CD4-positive, alpha-beta T cell treated with Interleukin-17A for 1 hour (primary cell): ENCODE measurements at places on chromosomes 5 and 9.

GRCh38 chr5:79730564-79730963 is 40.9 kb downstream of the CMYA5 start:
- DNase-seq: no peak

- DNase-seq: no peak
These were observed 43.6 kb upstream of the NKX2-5 start for GRCh38 chr5:173278641-173279040.

GRCh38 chr5:122493091-122494021 is 181.3 kb downstream of the SNCAIP start:
- DNase-seq: no peak

DNA sequence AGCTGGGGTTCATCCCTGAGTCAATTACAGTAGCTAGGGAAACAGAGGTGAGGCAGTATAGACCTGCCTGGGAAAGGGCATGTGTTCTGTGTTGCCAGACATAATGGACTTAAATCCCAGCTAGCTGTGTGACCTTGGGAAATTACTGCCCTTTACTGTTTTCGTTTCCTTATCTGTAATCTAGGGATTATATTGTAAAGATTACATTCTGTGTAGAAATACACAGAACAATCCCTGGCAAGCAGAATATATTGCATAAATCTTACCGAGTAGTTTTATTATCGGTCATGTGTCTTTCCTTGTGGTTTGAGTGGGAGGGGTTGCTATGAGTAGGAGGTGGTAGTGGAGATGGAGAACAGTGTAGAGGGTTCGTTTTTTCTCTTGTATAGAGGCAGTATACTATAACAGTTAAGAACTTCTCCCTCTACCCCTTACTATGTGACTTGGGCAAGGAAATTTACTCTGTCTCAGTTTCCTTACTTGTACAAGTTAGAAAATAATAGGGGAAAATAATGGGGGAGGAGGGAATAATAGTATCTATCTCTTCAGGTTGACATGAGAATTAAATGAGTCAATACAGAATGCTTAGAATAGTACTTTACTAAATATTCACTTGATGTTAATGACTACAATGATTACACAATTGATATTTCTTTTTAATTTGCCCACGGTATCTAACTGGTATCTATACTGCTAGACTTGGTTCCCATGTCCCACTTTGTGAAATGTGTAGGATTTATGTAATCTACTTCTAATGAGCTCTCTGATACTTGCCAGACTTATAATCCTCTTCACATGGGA is 7.1 kb upstream of the DMXL1 start:
- no peak for DNase-seq

- DNase-seq: peak; percentile 66
These were observed 138.9 kb downstream of the GADD45G start for GRCh38 chr9:89743573-89744254.

GRCh38 chr5:61298580-61298979 is 33.5 kb upstream of the ZSWIM6 start:
- DNase-seq: no peak

DNA sequence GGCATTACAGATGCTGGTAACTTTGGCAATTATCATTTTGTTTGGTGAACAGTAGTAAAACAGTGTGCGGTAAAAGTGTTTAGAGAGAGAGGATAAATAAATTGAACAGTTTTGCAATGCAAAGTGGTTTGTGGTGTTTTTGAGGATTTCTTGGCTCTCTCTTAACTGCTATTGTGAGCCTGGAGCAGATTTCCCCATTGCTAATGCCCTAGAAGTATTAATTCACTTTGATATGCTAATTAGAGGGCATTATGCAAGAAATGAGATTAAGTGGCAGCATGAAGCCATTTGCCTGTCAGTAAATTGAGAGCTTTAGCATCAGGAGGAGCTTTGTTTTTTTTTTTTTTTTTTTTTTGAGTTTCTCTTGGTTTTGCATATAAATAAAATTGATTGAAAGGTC is 8.2 kb downstream of the PBX3 start:
- DNase-seq: no peak

GRCh38 chr9:113624721-113625120 is 161.2 kb downstream of the RGS3 start:
- DNase-seq: no peak

DNA sequence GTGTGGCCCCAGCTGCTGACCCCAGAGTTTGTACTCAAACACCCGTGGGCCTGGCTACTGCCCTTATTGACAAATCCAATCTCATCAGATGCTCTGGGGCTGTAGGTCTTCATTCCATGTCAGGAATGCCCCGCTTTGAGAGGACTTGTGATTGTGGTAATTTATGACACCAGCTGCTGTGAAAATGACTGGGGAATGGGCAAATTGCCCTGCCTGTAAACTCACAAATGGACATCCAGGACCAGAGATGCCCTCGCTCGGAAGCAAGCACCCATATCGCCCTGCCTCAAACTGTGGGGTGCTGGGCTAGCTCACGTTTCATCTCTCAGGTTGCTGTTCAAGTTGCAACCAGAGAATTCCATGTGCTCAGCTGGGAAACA is 225.9 kb upstream of the MAP3K1 start:
- DNase-seq: no peak

DNA sequence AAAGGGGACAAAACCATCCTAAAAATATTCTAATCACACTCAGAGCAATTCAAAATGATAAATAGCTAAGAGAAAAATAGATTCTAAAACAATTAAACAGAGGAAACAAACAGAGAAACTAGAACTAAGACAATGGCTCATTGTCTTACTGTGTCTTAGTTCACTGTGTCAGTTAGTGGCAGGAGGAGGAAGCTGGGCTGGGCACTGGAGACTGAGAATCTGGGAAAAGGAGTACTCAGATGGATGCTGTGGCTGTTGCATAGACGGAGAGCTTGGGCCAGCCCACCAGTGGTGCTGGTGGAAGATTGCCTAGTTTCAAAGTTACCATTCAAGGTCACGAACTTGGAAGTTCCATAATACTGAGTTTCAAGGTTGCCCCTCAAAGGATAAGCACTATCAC is 94.7 kb upstream of the IFNK start:
- no peak for DNase-seq

DNA sequence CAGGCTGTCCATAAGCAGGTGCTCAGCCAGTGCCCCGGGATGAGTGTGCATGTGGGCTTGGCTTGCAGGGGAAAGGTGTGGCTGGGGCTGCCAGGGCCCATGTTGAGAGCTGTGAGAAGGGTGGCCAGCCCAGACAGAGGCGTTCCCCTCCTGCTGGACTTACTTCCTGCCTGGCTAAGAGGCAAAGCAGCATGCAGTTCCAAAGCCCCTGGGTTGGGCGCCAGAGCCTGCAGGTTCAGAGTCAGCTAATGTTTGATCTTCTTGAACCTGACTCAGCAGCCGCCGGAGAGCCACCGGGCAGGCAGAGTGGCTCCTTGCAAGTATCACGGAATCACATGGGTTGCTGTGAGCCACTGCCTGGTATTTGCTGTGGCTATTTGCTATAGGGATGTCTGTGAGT is 168.4 kb upstream of the MAP1B start:
- no peak for DNase-seq

- DNase-seq: no peak
These were observed 409.5 kb downstream of the MAT2B start for GRCh38 chr5:163914910-163915309.

- DNase-seq: no peak
These were observed 215.6 kb downstream of the ARHGEF28 start for GRCh38 chr5:73841641-73842040.

DNA sequence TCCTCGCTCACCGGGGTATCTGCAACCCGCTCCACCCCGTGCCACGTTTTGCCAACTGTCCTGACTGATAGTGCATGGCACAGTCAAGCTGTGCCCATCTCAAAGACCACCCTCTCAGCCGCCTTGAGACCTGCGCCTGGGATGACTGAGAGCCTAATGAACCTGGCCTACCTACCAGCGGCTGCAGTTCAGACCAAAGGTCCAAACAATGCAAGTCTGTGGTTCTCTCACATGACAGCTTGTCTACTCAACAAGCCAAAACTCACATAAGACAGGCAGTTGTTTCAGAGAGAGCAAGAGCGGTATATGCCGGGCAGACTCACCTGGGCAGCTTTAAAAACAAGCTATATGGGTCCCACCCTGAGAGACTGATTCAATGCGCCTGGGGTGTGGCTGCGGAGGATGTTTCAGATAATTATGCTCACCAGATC is 70.5 kb downstream of the EPB41L4B start:
- no peak for DNase-seq

DNA sequence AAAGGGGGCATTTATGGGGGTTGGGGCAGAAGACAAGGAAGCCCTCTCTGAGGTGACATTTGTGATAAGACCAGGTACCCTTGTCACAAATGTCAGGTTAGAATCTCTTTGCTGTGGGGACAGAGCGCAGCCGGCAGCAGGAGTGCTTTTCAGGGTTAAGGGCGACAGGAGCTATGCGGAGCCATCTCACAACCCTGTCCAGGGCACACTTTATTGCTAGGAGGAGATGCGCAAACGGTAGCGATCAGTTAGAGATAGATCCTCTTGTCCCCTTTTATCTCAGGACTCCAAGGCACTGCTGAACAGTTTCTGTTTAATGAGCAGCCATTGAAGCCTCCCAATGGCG is 438 bp upstream of the LAMC3 start:
- no peak for DNase-seq

GRCh38 chr9:81118416-81118815 is 570.9 kb downstream of the TLE1 start:
- no peak for DNase-seq

DNA sequence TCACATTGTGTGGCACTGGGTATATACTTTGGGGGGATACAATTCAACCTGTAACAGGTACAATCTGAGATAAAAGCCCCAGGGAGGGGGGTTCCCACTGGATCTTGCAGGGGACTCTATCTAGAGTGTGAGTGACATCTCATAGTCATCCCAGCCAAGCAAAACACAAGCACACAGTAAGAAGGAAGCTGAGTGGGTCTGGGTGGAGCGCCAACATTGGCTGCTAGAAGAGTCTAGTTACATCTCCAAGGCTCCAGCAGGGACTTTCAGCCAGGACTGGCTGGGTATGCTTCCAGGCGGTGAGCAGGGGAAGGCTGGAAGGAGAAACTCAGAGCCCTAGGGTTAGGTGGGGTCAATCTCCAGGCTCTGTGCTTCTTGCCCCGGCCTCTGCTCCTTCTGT is 53.0 kb downstream of the IL31RA start:
- peak; percentile 2 for DNase-seq

GRCh38 chr9:92377876-92378275 is 26.5 kb downstream of the OGN start:
- no peak for DNase-seq

- DNase-seq: no peak
These were observed 23.7 kb downstream of the NAIF1 start for GRCh38 chr9:128043467-128043868.

GRCh38 chr5:134525683-134526482 is 413 bp downstream of the JADE2 start:
- peak; percentile 72 for DNase-seq

GRCh38 chr5:32780508-32780919 is 69.4 kb downstream of the NPR3 start:
- DNase-seq: no peak

- DNase-seq: no peak
These were observed 683.3 kb downstream of the MAT2B start for GRCh38 chr5:164188733-164189148.

DNA sequence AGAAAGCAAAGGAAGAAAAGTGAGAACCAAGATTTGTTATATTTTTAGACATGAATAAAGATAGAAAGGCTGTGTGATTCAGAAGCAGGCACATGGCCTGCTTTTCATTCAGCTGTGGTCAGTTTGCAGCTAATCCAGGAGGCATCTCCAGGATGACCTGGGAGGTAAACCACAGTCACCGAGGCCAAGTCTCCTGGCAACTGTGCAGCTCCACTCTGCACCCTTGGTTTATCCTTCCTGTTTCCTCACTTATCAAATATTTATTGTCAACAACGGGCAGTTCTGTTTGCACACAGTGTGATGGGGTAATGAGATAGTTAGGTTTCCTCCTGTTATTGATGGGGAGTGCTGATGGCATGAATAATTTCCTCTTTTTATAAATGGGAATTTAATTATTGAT is 243.0 kb downstream of the PSAT1 start:
- DNase-seq: no peak

DNA sequence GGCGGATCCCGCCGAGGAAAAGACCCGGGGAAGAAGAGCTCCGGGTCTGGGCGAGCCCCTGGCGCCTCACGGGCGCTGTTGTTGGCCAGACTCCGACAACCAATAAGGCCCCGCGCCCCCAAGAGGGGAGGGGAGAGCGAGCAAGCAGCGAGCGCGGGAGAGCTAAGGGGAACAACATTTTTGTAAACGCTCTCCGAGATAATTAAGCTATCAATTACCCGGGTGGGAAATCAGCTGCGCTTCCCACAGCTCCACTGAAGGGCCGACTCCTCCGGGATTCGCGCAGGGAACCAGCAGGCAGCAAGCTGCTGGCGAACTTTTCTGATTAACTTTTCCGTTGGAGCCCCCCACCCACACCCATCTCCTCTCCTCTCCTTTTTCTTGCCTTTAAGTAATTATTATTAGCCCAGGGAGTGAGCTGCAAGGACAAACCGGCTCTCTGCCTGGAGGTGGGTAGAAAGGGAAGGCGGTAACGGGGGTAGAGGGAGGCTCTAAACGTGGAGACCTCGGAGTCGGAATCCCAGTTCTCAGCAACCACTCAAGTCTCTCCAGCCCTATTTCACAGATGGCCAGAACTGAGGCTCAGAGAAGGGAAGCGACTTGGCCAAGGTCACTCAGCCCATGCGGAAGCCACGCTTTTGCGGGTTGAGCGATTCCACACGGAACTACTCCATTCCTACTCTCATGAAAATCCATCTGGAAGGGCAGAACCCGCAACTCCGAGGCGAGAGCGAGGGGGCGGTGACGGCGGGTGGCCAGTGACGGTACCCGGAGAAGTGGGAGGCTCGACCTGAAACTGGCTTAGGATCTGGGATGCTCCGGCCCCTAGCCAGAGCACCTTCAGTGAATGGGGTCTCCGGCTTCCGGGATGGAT is 1.3 kb downstream of the ASTN2 start:
- DNase-seq: no peak

DNA sequence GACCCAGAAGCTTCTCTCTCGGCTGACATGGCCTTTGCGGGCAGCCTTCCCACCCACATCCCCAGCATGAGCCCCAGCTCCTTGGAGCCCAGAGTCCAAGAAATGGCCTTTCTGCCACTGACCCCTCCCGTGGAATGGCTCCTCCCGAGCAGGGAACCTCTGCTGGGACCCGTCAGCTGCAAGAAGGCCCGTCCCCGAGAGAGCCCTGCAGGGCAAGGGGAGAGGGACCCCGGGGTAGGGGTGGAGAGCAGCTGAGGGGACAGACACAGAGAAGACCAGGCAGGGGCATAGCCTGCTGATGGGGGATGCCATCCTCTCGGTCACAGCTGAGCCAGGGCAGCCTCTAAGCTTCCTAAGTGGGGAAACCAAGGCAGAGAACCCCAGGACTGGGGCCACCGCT is 11.2 kb upstream of the NOTCH1 start:
- DNase-seq: no peak

GRCh38 chr9:126307322-126308061 is 19.1 kb upstream of the MVB12B start:
- DNase-seq: no peak
